A549 treated with CpdA at 1 μM for 4 hours (cell line): ENCODE measurements at places on chromosomes 2 and 18. TPM values are rescaled to one million over a fixed set of nuclear protein-coding genes. Genes with fewer than 3 reads are reported as not detected.

The RNF138 gene
- total RNA-seq: 12.0 to 16.3 TPM (median 13.9 TPM) in 5 replicates

The LAMA1 gene
- 0.03 to 0.17 TPM (median 0.06 TPM) in 4 of 5 replicates, not detected in the other for total RNA-seq

The SEPTIN10 gene
- total RNA-seq: 40.9 to 72.2 TPM (median 55.0 TPM) in 5 replicates

The BOK gene
- total RNA-seq: 21.8 to 34.1 TPM (median 29.4 TPM) in 5 replicates

The CD207 gene
- not detected in 5 replicates for total RNA-seq
